ENCODE measurements at places on chromosomes 2 and 18. TPM values are rescaled to one million over a fixed set of nuclear protein-coding genes. Genes with fewer than 3 reads are reported as not detected.

Gene WNT6
- total RNA-seq, result 0.48 TPM

Gene B3GNT7
- total RNA-seq, result 1.7 TPM

Gene ZNF385B
- total RNA-seq, result 42.9 TPM

Gene DNAJC5G
- not detected for total RNA-seq

Gene CFAP65
- not detected for total RNA-seq

Gene SLC40A1
- total RNA-seq, result 21.5 TPM

Gene FAM210A
- total RNA-seq, result 24.7 TPM

Gene SCYGR4
- total RNA-seq, result not detected

Gene ASB18
- total RNA-seq, result 1.7 TPM

Gene UGT1A4
- total RNA-seq, result not detected

Gene SERPINB7
- not detected for total RNA-seq

Gene PRKAG3
- 70.2 TPM for total RNA-seq

Gene ACADL
- 9.1 TPM for total RNA-seq

Gene CD28
- 0.17 TPM for total RNA-seq

Gene KIAA2012
- total RNA-seq, result not detected

Gene SCYGR7
- total RNA-seq, result not detected

Gene TMEM247
- not detected for total RNA-seq

Gene SERPINB11
- total RNA-seq, result not detected

Gene SIX3
- total RNA-seq, result 0.20 TPM

Gene RFX8
- not detected for total RNA-seq

Gene FKBP1B
- total RNA-seq, result 1.8 TPM

Gene ARMC9
- 3.0 TPM for total RNA-seq

Gene RAB27B
- 0.06 TPM for total RNA-seq

Gene ERCC3
- 31.2 TPM for total RNA-seq

Gene KATNAL2
- 0.30 TPM for total RNA-seq

Gene KCNF1
- not detected for total RNA-seq

Gene ALPI
- total RNA-seq, result not detected

Gene TUBA3E
- total RNA-seq, result not detected

Gene DSG1
- not detected for total RNA-seq

Gene CD302
- 7.5 TPM for total RNA-seq

Gene SERPINB3
- total RNA-seq, result 0.12 TPM

Gene GPC1
- 115 TPM for total RNA-seq

Gene IGFBP2
- 16.5 TPM for total RNA-seq

Gene MARCO
- total RNA-seq, result 5.3 TPM

Gene INHBB
- total RNA-seq, result 19.3 TPM

Gene EML6
- 5.3 TPM for total RNA-seq

Gene CAVIN2
- total RNA-seq, result 29.7 TPM

Gene SULT1C2
- total RNA-seq, result not detected

Gene NBAS
- 27.0 TPM for total RNA-seq

Gene UGT1A5
- not detected for total RNA-seq

Gene IL1A
- total RNA-seq, result 0.12 TPM

Gene UGT1A8
- not detected for total RNA-seq

Gene CTAGE1
- total RNA-seq, result not detected

Gene MALL
- 7.7 TPM for total RNA-seq

Gene TTL
- total RNA-seq, result 53.4 TPM

Gene REG1A
- not detected for total RNA-seq

Gene TSGA10
- 1.8 TPM for total RNA-seq

Gene C2orf74
- total RNA-seq, result 7.1 TPM

Gene TMEM37
- 3.9 TPM for total RNA-seq

Gene VWA3B
- total RNA-seq, result 0.22 TPM

Gene NEU2
- not detected for total RNA-seq

Gene MYOM1
- 388 TPM for total RNA-seq

Gene GALNT5
- total RNA-seq, result not detected

Gene FASTKD1
- total RNA-seq, result 28.5 TPM

Gene PCARE
- 0.02 TPM for total RNA-seq

Gene SCN9A
- total RNA-seq, result 1.1 TPM

Gene SERPINB4
- total RNA-seq, result not detected

Gene FZD7
- total RNA-seq, result 32.1 TPM

All from psoas muscle (tissue), 8 donors.